Transverse colon (tissue), 4 donors: ENCODE measurements at places on chromosomes 5 and 9. TPM values are rescaled to one million over a fixed set of nuclear protein-coding genes. Genes with fewer than 3 reads are reported as not detected.

Gene IFNA21
- total RNA-seq: not detected

Gene TLE1
- total RNA-seq: 77.3 TPM

- no peak overlapping the region for H3K4me3 ChIP-seq
- H3K27ac ChIP-seq: peak overlapping the region; percentile 79
- no peaks in the 10 kb centered on the region for H3K36me3 ChIP-seq
- no peak for DNase-seq
- peaks cover 53% of the 10 kb centered on the region for H3K4me1 ChIP-seq
These were observed 75.1 kb upstream of the PANK3 start for GRCh38 chr5:168654211-168654721.

Gene HMGCS1
- total RNA-seq: 51.4 TPM

DNA sequence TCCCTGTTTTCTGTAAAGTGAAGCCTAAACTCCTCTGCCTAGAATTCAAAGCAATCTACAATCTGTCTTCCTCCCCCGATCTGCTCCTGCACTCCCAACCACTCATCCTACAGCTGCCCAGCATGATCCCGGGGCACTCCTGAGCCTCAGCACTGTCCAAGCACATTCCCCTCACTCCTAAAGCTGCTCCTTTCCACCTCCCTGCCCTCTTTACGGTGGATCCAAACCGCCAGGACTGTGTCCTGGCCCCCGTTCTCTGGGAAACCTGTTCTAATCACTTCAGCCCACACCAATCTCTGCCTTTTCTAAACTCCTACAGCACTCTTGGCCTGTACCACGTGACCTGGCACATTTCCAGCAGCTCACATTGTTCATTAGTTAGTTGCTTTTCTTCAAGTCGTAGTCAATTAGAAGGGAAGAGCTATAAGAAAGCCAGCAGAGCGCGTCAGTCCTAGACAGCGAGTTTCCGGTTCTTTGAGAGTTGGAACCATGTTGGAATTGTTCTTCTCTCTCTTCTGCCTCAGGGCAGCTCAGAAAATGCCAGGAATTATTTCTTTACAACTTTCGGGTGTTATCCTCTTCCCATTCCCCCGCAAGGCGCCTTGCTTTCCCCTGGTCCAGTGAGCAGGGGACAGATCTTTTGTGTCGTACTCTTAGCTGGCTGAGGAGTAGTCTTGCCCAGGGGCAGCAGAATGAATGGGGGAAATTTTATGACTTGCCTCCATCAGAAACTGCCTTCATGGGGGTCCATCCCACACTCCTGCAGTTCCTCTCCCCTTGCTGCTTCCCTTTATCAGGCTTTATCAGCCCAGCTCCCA, 60.7 kb downstream of the NRG2 start:
- H3K4me1 ChIP-seq: no peaks in the 10 kb centered on the region
- H3K27ac ChIP-seq: no peak overlapping the region
- peak; percentile 12 for DNase-seq
- H3K4me3 ChIP-seq: no peak overlapping the region

Gene CBY3
- total RNA-seq: not detected

Gene SLC34A1
- 0.55 TPM for total RNA-seq

GRCh38 chr9:83130541-83130940, 67.6 kb upstream of the RASEF start:
- no peak overlapping the region for H3K4me3 ChIP-seq
- no peak for DNase-seq
- no peaks in the 10 kb centered on the region for H3K36me3 ChIP-seq

Gene SHLD3
- not detected for total RNA-seq

DNA sequence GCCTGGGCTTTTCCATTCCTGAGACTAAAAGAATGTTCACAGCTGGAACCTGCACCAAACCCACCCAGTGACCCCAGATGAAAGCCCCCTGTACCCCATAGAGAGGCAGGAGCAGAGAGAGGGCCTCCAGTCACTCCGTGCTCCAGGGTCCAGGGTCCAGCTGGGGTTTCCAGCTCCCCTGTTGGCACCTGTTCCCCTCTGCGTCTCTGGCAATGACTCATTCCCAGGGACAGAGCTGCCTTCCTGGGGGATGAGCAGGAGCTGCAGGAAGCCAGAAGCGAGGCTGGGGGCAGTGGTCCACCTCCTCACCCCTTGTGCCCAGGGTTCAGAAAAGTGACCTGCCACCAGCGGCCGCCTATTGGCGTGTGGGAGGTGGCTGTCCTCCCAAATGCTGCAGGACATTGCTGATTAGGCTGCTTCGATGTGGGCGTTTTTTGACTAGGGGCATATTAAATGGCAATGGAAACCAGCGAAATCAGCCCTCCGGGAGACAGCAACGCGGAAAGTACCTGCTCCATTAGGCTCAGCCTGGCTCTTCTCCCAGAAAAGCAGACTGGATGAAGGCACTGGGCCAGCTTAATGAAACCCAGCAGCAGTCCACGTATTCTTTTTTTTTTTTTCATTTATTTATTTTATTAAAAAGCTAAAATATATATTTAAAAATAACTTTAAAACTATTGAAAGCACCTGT, 97.4 kb downstream of the DAP start:
- H3K27me3 ChIP-seq: no peaks in the 10 kb centered on the region
- no peaks in the 10 kb centered on the region for H3K4me1 ChIP-seq
- no peak overlapping the region for H3K27ac ChIP-seq
- H3K4me3 ChIP-seq: no peak overlapping the region
- no peaks in the 10 kb centered on the region for H3K36me3 ChIP-seq
- no peak for DNase-seq

- no peak for DNase-seq
- no peak overlapping the region for H3K4me3 ChIP-seq
- H3K27ac ChIP-seq: no peak overlapping the region
- no peaks in the 10 kb centered on the region for H3K27me3 ChIP-seq
- no peaks in the 10 kb centered on the region for H3K4me1 ChIP-seq
These were observed 109.9 kb downstream of the RFX3 start for GRCh38 chr9:3415906-3416305.

DNA sequence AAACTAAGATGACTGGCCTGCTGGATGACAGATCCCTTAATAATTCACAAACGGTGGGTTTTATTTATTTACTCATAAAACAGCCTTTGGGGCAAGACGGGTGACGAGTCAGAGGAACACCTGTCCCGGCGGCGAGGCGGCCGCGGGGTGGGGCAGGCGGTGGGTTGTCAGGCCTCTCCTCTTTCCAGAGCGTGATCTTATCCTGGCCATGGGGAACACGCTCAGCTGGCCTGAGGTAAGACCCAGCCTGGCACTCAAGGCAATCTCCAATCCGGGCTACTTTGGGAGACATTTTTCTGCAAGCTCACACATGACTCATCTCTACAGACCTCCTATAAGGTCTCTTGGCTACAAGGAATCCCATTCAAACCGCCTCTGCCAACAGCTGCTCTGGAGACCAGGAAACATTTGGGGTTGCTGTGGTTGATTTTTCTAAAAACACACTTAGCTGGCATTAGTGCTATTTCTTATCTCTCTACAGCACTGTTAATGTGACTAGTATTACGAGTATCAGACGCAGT, 6.3 kb downstream of the RAPGEF1 start:
- H3K4me1 ChIP-seq: peaks cover 81% of the 10 kb centered on the region
- peak overlapping the region; percentile 79 for H3K27ac ChIP-seq
- H3K36me3 ChIP-seq: no peaks in the 10 kb centered on the region
- peak; percentile 58 for DNase-seq
- H3K4me3 ChIP-seq: no peak overlapping the region

DNA sequence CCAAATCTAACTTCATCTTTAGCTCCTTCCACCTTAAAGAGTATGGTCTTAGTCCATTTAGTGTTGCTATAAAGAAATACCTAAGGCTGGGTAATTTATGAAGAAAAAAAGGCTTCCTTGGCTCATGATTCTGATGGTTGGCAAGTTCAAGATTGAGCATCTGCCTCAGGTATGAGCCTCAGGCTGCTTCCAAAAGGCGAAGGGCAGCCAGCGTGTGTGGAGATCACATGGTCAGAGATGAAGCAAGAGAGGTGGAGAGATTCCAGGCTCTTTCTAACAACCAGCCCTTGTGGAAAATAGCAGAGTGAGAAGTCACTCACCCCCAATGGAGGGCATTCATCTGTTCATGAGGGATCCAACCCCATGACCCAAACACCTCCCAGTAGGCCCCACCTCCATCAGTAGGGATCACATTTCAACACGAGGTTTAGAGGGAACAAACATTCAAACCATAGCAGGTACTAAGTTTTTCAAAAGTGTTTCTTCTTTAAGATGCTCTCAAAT, 225.9 kb downstream of the SGCD start:
- no peaks in the 10 kb centered on the region for H3K4me1 ChIP-seq
- DNase-seq: no peak

DNA sequence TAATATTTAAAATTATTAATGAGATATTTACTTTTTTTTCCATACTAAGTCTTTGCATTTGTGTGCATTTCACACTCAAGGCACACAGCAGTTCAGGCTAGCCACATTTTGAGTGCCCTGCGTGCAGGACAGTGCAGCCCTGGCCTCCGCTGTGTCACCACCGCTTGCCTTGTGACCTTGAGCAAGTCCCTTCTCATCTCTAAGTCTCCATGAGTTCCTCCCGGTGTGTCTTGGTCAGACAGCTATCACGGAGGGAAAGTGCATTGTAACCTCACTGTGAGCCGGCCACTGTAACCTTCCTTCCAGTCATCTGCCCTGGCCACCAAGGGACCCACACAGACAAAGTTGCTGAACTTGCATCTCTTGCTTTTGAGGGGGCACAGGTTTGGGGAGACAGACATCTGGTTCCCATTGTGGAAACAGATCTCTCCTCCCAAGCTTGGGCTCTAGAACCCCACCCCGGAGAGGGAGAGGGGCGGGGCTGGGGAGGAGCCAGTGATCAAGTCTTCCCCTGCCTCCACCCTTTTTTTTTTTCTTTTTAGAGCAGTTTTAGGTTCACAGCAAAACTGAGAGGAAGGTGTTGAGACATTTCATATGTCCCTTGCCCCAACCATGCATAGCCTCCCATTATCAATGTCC, 96.8 kb downstream of the C9orf50 start:
- H3K36me3 ChIP-seq: no peaks in the 10 kb centered on the region
- H3K4me3 ChIP-seq: no peak overlapping the region
- no peaks in the 10 kb centered on the region for H3K4me1 ChIP-seq
- DNase-seq: no peak
- no peak overlapping the region for H3K27ac ChIP-seq
- H3K27me3 ChIP-seq: no peaks in the 10 kb centered on the region

DNA sequence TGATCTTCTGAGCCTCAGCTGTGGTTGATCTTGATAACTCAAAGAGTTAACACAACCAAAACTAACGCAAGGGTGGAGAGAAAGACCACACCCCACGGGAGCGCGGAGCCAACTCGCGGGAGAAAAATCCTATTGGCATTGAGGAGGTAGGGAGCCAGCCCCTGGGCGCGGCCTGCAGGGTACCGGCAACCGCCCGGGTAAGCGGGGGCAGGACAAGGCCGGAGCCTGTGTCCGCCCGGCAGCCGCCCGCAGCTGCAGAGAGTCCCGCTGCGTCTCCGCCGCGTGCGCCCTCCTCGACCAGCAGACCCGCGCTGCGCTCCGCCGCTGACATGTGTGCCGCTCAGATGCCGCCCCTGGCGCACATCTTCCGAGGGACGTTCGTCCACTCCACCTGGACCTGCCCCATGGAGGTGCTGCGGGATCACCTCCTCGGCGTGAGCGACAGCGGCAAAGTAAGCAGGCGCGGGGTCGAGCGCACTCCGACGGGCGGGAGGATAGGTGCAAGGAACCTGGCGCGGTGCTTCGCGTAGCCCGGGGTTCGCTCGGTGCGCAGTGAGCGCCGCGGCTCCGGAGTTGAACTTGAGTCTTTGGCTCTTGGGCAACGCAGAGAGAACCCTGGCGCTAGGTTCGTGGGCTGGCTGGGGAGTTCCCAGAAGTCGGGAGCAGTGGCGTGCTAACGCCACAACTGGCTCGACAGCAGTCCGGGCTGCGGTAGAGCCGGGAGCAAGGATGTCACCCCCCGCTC, at the start of gene GDA:
Gene GDA (plus strand): TSS at position 210 of the 745 bp plus-strand sequence. CDS start 120 bp downstream, at position 330.
- peaks cover 23% of the 10 kb centered on the region for H3K27me3 ChIP-seq
- H3K4me1 ChIP-seq: peaks cover 3% of the 10 kb centered on the region
- peak within 1 kb of the TSS; percentile 37 for H3K4me3 ChIP-seq
- peak within 1 kb of the TSS; percentile 52 for H3K27ac ChIP-seq
